ENCODE measurements at places on chromosomes 6 and 20.

DNA sequence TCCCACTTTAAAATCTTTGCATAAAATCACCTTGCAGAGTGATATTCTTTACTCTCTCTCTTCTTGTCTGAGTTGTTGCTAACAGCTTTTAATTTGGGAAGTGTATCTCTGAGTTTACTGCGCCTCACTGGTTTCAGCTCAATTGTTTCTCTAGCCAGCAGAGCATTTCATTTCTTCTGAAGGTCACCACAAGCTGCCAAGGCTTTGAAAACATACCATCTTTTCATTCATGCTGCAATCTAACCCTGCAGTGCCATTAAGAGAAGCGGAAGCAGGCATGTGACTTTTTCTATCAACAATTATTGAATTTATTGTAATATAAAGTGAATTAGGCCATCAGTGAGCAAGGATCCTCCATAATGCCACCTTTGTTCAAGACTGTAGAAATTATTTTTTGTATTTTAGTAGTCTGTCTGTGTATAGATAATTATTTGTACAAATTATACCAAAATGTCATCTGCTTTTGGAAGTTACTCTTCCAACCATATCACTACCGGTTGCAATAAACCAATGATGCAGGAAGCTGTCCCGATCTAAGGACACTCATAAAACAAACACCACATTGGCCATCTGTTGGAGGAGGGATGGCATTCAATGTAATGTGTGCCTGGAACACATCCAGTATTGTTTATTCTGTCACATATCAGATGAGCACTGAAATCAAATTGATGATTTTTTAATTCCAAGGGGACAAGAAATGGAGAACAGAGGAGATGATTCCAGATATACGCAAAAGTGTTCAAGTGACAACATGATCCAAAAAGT lies 26.8 kb downstream of the HS3ST5 start:
- no peak for DNase-seq

DNA sequence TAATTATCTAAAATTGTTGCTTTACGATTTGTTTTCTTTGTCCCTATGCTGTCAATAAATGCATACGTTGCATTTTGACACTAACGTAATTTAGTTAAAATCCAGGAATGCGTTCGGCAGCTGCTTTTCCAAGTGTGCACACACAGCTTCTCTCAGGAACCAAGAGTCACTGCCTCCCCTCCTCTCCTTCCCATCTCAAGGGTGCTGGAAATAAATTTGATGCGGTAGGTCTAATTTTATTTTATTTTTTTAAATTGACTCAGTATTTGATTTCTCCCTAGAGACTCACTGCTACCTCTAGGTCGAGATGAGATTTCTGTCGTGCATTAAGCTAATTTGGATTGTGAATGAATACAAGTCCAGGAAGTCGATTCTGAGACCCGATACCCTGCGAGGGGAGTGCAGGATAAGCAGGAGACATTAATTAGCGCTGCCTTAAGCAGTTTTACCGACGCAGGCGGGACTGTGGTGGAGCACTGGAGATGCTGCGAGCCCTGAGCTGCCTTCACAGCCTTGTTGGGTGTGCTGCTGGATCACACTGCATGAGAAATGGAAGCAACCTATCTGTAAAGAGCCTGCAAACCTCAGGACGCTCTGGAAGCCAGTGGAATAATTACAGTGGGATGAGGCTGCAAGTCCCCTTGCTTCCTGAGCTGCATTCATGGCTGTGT lies 381.2 kb downstream of the C6orf118 start:
- DNase-seq, result no peak

GRCh38 chr6:28353356-28353755 lies 3.6 kb downstream of the ZKSCAN3 start:
- DNase-seq, result no peak

DNA sequence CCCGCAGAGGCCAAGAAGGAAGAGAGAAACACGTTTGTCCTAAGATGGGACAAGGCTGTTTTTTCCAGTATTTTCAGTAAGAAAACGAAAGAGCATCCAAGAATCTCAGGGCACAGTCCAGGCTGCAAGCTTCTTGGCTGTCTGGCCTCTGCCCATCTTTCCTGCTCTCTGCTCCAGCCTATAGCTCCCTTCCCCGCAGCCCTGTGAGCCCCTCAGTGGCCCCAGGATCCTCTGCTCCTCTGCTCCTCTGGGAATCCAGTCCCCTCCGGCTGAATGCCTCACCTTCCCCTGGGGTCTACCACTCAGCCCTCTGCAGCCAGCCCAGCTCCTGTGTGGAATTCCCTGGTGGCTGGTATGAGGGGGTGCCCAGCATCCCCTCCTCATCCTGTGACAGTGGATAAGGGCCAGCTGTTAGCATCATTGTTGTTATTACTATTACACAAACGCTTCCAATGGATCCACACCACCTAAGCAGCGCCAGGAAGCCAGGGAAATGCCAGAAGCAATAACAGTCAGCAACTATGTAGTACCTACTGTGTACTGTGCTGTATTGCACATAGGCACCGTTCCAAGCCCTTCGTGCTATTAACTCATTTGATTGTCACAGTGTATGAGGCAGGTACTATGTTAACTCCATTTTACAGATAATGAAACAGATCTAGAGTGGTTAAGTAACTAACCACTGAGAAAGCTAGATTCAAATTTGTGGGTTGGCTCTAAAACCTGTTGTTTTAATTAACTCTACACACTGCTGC lies 60.3 kb upstream of the PTPN1 start:
- no peak for DNase-seq

DNA sequence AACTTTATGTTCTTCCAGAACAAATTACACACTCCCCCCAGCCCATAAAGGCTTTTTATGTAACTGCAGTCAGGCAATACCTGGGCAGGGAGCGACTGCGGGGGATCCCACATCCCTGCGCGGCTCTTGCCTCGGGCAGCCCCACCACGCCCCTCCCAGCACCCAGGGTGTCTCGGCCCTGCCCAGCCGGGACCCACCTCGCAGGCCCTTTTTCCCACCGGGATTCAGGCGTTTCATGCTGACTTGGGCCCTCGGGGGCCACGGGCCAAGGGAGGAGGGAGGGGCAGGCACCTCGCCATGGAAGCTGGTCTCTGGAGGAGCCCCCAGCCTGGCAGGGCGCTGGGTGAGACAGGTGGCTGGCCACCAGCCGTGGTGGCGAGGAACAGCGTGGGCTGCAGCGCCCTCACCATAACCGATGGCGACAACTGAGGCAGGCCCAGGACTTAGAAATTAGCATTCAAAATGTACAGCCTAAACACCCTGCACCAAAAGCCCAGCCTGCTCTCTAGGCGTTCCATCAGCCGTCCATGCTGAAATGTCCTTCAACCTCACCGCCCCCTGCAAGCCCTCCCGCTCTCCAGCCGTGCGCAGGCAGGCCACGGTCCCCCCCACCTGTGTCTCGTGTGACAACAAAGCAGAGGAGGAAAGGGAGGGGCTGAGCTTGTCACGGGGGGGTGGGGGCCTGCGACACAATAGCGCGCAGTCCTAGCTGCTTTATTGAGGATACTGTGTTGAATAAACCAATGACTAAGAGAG lies 15.1 kb upstream of the FOXC1 start:
- no peak for DNase-seq

DNA sequence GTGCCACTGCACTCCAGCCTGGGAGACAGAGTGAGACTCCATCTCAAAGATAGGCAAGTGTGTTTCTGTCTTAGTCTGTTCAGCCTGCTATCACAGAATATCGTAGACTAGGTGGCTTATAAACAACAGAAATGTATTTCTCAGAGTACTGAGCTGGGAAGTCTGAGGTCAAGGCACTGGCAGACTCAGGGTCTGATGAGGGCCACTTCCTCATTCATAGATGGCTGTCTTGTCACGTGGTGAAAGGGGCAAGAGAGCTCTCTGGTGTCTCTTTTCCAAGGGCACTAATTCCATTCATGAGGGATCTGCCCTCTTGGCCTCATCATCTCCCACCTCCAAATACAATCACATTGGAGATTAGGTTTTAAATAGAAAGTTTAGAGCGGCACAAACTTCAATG lies 95.6 kb upstream of the PHACTR3 start:
- DNase-seq, result no peak

- DNase-seq, result no peak
Measured at GRCh38 chr6:163083141-163083540, 331.4 kb upstream of the QKI start.

GRCh38 chr20:61807471-61808160 lies 258.1 kb downstream of the TAF4 start:
- no peak for DNase-seq

DNA sequence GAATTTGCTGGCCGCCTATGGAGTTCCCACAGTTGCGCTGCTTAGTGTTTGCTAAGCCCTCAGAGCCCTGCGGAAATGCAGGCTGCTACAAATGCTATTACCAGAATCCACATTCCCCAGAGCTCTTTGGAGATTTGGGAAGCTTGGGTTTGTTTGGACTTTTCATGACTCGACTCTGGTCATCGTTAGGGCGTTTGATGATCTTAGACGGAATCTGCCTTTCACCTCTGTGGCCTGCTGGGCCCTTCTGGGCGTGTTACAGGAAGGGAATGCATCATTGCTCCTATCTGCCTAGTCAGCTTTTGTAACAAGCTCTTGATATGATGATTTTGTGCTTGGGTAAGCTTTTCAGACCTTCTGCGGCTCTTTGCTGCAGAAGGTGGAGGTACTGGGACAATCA lies 50.8 kb downstream of the EYA2 start:
- no peak for DNase-seq

DNA sequence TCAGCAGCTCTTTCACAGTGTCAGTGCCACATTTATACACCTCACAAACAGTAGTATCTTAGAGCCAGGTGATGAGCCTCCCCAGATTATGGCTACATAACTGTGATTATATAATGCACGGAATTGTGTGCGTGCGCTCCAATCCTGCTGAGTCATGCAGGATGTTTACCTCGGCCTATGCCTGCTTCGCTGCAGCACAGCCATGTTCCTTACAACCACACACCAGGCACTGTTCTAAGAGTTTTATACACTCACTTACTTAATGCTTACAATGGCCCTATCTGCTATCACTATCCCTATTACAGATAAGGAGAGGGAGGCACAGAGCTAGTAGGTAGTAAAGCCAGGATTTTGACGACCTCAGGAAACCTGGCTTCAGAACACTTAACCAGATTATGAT lies 7.3 kb downstream of the ZKSCAN3 start:
- DNase-seq, result no peak

GRCh38 chr6:41546475-41546865 lies 289 bp downstream of the FOXP4 start:
- peak; percentile 83 for DNase-seq

DNA sequence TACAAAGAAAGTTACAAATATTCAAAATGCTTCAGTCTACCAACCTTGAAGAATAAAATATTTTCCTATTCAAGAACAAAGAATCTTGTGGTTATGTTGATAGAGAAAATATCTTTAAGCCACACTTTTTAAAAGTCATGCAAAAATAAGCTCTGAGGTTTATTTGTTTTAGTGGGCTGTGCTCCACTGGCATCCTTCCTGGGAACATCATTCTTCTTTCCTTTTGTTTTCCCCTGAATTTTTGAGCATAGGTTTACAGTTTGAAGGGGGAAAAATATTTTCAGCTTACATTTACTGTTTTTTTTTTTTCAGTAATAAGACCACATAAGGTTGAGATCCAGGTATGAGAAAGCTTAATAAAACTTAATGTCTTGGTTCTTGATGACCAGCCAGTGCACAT lies 72.0 kb upstream of the BACH2 start:
- DNase-seq, result no peak

- DNase-seq, result no peak
Measured at GRCh38 chr20:48782053-48782452, 45.7 kb downstream of the PREX1 start.

GRCh38 chr20:32628960-32629530 lies 43.9 kb upstream of the NOL4L start:
- no peak for DNase-seq

DNA sequence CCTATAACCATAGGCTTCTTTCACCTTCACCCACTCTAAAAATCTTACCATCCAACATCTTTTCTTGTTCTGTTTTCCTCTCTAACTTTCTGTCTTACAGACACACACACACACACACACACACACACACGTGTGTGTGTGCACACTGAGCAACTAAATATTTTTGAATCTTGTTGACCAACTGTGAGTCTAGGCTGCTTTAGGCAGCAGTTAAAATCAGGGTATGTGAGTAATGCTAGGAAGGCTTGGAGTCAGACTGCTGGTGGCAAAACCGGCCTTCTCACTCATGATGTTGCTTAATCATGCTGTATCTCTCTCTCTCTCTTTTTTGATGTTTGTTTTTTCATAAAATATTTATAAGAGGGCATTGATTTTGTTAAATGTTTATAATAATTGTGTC lies 103.1 kb upstream of the TBX18 start:
- no peak for DNase-seq

DNA sequence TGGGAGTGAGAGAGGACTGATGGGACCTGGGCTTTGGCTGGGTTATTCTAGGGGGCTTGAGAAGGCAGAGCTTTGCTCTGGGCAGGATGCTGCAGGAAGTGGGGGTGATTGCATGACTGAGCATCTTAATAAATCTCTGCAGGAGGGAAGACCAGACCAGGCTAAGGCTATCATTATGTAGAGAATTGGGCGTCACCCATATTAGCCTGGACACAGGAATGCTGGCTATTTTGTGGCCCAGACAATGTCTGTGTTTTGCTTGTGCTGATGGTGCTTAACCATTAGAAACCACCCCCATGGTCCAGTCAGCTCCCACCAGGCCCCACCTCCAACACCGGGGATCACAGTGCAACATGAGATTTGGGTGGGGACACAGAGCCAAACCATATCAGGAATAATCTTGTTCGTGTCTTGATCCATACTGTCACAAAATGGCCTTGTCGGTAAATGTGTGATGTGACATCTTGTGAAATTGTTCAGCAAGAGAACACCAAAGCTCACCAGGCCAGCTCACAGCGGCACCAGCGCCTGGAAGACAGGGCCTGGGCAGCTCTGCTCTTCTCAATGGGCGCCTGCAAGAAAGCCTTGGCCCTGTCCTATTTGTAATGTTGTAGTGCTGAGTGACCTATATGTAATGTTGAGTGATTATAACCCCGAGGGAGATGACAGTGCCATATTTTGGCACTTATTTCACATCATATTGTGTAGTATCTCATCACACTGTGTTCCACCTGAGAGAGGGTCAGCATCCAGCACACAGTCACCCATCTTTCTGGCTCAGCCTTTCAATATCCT lies 211.8 kb downstream of the QKI start:
- no peak for DNase-seq

GRCh38 chr6:146985111-146985510 lies 219.1 kb upstream of the STXBP5 start:
- DNase-seq, result peak; percentile 19

- no peak for DNase-seq
Measured at GRCh38 chr6:142326540-142326939, 24.7 kb downstream of the ADGRG6 start.

DNA sequence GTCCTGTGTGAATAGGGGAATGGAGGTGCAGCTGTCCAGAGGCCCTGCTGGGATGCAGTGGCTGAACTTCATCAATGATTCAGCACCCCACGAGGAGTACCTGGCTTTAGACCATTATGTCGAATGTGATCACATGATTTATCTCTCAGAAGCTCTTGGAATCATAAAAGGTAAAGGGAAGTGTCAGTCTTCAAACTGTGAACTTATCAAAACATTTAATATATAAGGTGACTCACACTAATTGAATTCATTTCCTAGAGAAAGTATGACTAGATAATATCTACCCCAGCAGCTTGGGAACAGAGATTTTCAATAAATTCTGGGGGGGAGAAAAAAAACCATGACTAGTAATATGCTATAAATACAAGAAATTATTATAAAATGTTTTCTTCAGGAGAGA lies 29.5 kb downstream of the ALDH8A1 start:
- DNase-seq, result no peak

- DNase-seq, result no peak
Measured at GRCh38 chr6:40263970-40264369, 323.2 kb downstream of the LRFN2 start.

- DNase-seq, result no peak
Measured at GRCh38 chr6:37104824-37105147, 65.2 kb upstream of the PIM1 start.

All from NCI-H510A (cell line).